Fibroblast of skin of abdomen (primary cell): ENCODE measurements at places on chromosomes 13 and 19.
A peak's percentile ranks its signal among the peaks of the same experiment; 100 is the strongest.

GRCh38 chr13:28537171-28537570, 42.2 kb upstream of the FLT1 start:
- no peak for DNase-seq

DNA sequence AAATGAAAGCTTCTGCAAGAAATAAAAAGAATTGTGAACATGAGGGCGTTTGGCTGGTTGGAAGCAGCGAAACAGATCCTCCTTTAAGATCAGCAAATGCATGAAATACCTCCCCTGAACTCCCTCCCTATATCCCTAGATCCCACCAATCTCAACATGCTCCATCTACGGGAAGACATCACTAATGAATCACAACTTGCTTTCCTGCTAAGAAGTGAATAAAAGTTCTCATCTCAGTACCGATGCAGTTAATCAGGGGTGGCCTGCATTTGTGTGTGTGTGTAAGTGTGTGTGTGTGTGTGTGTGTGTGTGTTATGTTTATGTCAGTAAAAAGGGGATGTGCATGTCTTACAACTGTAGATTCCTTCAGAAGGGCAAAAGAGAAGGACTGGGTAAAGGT, 238.7 kb downstream of the LIG4 start:
- no peak for DNase-seq

- no peak for DNase-seq
Measured at GRCh38 chr19:48194844-48195830, 24.7 kb downstream of the ZSWIM9 start.

DNA sequence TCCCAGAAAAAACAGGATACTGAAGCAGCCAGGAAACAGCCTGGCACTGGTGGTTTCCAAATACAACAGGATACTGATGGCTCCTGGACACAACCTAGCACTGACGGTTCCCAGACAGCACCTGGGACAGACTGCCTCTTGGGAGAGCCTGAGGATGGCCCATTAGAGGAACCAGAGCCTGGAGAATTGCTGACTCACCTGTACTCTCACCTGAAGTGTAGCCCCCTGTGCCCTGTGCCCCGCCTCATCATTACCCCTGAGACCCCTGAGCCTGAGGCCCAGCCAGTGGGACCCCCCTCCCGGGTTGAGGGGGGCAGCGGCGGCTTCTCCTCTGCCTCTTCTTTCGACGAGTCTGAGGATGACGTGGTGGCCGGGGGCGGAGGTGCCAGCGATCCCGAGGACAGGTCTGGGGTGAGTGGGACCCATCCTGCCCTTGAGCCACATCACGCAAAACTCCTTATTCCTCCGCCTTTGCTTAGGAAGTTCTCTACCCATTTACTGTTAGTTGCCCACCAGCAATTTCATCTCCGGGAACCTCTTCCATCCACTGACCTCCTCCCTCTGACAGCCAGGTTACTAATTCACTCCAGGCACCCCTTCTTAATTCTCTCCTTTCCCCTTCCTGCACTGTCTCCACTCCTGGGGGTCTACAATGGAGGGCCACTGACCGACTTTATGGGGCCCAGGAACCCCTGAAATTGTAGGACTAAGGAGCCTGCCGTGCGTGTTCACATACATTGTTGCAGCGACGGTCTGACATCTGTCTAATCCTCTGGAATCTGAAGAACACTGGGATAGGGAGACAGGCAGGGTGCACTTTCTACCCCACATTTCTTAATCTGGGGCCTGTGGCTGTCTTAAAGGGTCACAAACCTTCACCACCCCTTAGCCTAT, 1.2 kb downstream of the ITPKC start:
- DNase-seq = no peak

DNA sequence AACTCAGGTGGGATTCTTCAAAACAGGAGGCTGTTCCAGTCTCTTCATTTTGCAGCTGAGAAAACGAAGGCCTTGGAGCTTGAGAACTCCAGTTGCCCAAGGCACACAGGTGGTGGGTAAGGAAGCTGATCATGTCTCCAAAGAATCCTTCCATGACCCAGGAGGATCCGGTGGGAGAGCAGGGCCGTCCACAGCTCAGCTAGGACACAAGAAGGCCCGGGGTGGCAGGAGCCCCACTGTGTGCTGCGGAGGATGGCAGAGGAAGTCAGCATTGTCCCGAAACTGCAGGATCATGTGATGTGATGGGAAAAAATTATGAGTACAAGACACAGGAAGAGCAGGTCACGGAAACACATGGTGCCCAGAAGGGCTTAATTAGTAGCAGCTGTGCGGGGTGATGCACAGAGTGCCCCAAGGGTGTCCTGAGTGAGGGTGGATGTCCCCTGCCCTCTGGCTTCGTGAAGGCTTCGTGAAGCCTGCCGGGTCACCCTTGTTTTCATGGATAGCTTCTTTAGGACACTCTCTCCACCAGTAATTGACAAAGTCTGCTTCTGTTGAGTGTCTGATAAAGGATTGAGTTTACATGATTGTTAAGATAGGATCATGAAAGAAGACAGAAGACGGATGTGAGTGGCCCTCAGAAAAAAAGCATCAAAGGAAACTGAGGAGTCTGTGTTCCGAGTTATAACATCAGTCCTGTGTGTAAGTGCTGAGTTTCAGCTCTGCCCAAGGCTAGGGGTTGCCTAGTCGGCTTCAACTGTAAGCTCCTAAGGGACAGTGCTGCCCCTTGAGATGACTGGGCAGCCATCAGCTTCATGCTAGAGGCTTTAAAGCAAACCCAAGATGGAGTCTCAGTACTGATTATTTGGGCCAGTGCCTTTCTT, 33.8 kb upstream of the SACS start:
- DNase-seq = peak; percentile 57

- DNase-seq = no peak
Measured at GRCh38 chr13:44765001-44765471, 188.9 kb upstream of the TSC22D1 start.

DNA sequence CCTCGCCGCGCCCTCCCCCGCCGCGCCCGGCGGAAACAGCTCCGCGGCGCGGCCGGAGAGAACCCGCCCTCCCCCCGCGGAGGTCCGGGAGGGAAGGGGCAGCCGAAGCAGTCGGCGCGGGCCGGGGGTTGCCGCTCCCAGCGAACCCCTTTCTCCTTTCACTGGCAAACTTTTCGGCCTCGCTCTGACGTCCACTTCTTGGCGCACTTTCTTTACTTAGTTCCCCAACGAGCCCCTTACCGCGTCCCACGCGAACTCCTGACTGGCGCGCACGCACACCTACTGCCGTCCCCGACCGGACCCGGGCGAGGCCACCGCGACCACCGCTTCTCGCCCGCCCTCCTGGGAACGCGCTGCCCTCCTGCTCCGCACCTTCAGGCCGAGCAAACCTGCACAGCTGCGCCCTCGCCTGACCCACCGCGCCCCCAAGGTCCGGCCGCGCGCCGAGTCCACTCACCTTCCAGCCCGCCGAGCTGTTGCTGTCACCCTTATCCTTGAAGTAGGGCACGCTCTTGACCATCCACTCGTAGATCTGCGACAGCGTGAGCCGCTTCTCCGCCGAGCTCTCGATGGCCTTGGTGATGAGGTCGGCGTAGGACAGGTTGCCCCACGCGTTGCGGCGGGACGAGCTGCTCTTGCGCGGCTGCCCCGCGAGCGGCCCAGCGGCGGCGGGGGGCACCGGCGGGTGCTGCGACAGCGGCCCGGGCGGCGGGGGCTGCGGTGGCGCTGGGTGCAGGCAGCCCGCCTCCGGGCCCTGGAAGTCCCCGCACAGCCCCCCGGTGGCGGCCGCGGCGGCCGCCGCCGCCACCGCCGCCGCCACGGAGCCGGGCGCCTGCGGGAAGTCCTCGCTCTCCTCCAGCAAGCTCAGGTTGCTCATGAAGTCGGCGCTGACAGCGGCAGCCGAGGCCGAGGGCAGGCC, 1.1 kb downstream of the FOXO1 start:
- DNase-seq = peak; percentile 16

- DNase-seq = no peak
Measured at GRCh38 chr13:23377579-23377978, 55.9 kb downstream of the SACS start.

DNA sequence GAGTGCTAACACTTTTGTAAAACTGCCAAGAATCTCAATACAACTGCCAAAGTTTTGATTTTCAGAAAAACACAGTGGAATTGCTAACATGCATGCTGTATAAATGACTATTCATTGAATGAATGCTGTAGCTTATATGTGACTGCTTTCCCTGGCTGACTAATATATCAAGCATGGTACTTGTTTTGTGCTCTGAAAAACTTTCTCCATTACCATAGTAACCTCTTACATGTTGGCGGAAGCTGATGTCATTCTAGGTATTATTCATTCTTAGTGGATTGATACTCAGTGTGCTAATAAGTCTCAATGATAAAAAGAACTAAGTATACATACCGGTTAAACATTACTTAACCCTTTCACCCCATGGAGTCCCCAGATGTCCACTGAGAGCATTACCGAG, 166.1 kb upstream of the MYO16 start:
- peak; percentile 67 for DNase-seq

DNA sequence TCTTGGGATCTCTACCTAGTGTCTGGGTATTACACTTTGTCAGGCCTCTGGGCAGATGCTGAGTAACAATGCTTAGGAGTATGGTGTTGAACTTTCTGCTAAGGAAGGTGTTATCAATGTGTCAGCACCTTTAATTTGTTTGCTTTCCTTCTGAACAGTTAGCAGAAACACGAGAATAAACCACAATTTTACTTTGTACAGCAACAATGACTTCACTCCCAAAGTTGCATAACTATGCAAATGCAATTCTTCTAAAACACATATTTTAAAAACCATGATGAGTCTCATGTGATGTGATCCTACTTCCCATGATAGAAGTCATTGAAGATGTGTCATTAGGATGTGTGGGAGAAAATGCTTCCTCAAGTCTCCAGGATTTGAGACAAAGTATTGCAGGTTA, 155.0 kb downstream of the POSTN start:
- peak; percentile 93 for DNase-seq

DNA sequence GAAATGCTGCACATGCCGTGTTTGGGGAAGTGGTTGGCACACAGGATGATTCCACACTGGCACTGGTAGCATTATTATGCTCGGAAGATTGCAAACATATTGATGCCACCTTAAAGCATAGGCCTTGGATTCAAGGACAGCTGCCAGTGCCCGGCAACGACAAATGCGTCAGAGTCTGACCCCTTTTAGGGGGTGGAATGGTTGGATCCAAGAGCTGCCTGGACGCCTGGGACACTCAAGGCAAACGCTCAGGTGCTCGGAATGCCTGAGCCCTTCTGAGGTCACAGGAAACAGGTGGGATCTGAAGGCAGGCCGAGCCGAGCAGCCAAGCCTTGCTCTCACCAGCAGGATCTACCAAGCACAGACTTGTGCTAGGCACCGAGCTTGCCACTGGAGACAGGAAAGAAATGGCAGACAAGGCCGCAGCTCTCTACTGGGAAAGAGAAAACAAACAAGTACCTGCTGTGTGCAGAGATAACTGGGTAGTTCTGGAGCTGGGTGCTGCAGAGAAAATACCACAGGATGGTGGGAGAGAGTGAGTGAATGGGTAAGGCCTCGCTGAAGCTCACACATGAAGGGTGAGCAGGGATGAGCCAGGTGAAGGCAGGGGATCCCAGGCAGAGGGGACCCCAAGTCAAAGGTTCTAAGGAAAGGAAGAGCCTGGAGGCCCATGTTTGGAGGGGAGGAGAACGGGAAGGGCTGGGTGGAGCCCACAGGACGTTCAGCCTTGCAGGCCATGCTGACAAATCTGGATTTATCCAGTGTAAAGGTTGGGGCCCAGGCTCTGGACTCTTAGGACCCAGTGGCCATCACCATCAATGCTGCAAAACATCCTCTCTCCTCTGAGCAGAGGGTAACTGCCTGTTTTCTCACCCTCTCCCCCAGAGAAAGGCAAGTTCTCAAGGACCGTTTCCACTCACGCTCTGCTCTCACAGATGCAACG, 9.2 kb downstream of the RANBP3 start:
- no peak for DNase-seq

- DNase-seq = peak; percentile 80
Measured at GRCh38 chr19:10305139-10305806, 4.3 kb downstream of the ZGLP1 start.

GRCh38 chr13:65342541-65343337, 1887.4 kb downstream of the PCDH9 start:
- no peak for DNase-seq

- DNase-seq = no peak
Measured at GRCh38 chr19:30351774-30352173, 20.4 kb upstream of the ZNF536 start.

DNA sequence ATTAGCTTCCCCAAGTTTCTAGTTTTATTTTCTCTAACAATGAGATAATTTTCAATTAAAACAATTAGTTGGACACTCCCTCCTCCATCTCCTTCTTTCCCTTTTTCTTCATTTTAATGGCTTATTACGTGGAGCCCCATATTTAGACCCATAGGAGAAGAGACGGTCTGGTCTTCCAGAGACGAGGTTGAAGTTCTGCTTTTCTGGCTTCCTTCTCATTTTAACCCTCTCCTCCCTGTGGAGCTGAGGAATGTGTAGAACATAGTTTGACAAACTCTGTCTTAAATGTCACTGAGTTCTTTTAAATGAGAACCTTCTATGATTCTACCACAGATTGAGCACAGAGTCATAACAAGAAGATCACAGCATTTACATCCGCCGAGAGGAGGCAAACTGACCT, 86.8 kb downstream of the EDNRB start:
- no peak for DNase-seq

GRCh38 chr19:7196763-7197118, 97.5 kb downstream of the INSR start:
- DNase-seq = no peak

DNA sequence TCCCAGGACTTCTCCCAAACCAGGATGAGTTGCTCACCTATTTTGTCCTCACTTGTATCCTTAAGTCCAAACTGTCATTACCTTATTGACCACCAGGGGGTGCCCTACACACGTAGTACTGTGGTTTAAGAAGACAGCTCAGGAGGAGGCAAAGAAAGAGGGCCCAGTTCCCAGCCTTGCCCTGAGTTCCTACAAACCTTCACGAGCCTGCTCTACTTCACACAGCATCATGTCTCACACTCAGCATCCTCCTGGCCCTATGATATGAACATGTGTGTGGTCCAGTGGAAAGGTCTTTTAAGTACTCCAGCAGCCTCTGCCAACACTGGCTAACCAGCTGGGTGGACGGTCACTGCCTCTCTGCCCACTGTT, 8.1 kb upstream of the ZNF784 start:
- peak; percentile 89 for DNase-seq

- no peak for DNase-seq
Measured at GRCh38 chr13:79463604-79464003, 17.4 kb upstream of the NDFIP2 start.
